Stimulated activated CD8-positive, alpha-beta memory T cell treated with anti-CD3 and anti-CD28 coated beads, Interleukin-15, amount 100 ng/mL, for 48 hours (primary cell): ENCODE measurements at places on chromosomes 2 and 18.

GRCh38 chr2:102279391-102279735, 32.0 kb upstream of the IL1RL1 start:
- DNase-seq: no peak

DNA sequence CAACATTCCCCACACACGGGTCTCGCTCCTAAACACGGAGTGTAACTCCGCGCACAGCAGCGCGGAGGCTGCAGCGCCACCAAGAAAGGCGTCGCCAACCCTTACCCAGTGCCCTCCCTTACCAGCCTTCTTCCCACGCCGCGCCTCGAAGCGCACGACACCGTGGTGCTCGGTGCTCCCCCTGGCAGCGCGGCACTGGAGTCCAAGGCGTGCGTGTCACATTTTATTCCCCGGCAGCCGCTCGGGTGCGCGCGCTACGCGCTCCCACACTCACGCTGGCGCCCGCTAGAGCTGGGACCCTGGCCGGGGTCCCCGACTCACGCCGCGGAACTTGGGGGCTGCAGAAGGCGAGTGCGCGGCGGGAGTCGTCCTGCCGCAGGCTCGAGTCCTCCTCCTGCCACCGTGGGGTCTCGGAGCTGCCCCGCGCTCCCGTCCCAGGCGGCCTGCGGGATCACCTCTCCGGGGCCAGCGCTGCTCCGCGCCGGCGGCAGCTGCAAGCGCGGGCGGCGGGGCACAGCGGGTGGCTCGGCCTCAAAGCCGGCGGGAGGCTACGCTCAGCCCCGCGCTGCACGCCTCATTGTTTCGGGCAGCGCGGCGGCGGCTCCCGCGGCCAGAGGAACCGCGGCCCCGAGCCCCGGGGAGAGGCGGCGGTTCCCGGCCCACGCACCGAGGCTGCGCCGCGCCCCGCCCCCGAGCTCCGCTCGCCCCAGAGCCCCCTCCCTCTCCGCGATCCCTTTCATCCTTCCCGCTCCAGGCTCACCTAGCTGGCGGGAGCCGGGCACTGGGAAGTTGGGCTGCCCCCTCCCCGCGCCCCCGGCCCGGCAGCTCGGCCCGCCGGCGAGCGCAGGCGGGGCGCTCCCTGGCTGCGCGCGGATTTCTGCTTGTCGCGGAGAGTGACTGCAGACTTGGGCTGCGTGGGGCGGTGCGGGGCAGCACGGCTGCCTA, at the start of gene ST6GAL2:
TSS of gene ST6GAL2 (minus strand) at position 197 of the 945 bp plus-strand sequence. CDS start 42,190 bp downstream, outside the sequence.
- no peak for DNase-seq

DNA sequence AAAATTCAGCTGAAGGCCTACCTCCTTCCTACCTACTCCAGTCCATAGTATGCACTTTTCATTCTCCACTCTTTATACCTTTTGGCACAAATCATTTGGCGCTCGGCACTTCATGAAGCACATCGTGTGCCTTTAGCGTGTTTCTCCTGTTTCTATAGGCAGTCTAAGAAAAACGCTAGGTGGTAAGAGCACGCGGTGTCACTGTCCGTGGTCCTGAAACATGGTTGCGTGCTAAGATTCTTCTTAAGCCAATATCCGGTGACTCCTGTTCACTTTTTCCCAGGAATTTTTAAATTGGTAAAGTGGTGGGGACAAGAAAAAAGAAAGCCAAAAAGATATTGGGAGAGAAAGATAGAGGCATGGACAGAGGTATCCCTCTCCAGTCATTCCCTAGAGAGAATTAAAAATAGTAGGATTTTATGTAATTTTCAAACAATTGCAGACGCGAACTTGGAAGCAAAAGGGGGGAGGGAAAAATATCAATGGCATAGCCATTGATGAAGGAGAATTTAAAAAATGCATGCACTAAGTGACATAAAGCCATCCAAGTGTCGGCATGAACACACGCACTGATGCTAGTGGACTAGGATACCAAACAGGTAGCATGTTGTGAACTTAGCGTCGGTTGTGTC, 1.4 kb upstream of the CTNNA2 start:
- DNase-seq: no peak

DNA sequence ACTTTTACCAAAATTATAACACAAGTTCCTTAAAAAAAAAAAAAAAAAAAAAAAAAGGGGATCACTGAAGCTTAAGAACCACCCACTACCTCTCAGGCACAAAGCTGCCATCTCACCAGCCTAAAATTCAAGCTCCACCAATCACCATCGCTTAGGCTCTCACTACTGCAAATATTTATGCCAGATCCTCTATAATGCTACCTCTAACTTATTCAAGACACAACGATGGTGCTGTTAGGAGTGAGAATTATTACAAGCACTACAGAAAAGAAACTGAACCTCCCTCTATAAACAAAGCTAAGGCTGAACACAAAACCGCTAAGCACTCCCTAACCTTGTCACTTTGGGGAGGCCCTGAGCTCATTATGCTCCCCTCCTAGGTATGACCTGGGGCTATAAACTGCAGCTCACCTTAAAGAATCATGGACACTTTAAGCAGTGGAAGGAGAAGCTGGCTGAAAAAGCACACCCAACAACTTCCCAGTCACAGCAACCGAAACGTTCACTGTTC, 3.6 kb downstream of the FZD5 start:
- no peak for DNase-seq

DNA sequence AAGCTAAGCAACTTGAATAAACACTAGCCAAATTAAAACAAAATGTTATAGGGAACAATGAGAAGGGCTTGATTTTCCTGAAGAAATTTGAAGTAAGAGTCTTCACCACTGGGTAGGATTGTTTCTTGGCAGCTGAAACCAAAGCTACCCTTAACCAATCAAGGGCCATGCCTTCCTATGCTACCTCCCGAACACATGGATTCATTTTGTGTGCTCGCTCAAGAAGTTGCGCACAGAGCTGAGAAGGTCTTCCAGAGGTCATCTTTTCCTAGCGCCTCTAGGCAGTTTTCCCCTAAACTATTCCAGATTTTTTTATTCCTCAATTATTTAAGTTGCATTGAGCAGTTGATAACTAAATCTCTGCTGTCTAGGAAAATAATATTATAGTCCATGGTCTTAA, 264.6 kb downstream of the RBM43 start:
- DNase-seq: no peak

DNA sequence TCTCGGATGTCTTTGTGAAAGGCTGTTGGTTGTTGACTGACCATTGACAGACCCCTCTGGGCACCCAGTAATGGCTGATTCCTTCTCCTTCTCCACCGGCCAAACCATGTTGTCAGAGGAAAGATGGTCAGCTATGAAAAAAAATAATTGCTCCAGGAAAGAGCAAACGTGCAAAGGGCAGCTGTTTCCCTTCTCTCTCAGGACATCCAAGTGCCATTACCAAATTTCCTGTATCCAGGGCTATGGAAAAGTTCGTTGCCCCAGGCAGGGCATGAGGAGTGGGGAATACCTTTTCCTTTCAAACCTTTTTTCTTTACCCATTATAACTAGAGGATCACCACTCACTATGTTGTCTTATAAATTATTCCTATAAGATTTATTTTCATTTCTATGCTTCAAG, 321.5 kb upstream of the HNRNPA3 start:
- no peak for DNase-seq

- DNase-seq: no peak
These were observed 1103.9 kb upstream of the KLHL29 start for GRCh38 chr2:22281033-22281432.

- no peak for DNase-seq
These were observed 65.3 kb upstream of the FOXI3 start for GRCh38 chr2:88517759-88518201.

DNA sequence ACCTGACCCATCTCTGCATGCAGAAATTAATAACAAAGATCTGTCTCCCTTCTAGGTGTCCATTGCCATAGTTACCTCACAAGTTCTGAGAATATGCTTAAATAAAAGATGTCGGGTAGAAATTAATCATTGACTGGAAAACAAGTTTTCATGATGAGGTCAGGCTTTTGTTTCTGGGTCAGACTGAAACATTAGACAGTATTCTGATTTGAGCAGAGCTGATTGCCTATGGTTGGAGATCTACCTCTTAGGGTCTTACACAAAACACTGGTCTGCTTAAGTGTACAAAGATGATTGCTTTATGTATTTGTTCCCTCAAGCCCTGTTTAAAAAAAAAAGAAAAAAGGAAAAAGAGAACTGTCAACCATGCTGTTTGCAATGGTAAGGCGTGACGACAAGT, 956.4 kb downstream of the CPS1 start:
- DNase-seq: no peak

DNA sequence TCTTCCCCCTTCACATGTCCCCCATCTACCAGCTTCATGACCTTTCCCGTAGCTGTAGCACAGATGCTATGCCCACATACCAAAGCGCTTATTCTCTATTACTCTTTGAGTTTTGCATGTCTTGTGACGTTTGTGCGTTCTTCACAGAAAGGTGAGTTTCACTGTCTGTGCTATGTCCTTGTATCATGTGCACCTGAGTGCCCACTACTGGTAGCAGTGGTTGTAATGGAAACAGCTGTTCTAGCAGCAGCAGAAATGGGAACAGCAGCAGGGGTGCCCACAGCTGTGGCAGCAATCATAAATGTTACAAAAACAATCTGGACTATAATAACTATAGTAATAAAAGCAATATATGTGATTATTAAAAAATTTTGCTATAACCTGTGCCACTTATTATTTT, 127.1 kb downstream of the STK39 start:
- DNase-seq: no peak

GRCh38 chr2:76341439-76341838, 630.7 kb upstream of the GCFC2 start:
- DNase-seq: no peak

- no peak for DNase-seq
These were observed 9.9 kb downstream of the GRP start for GRCh38 chr18:59229701-59230443.

DNA sequence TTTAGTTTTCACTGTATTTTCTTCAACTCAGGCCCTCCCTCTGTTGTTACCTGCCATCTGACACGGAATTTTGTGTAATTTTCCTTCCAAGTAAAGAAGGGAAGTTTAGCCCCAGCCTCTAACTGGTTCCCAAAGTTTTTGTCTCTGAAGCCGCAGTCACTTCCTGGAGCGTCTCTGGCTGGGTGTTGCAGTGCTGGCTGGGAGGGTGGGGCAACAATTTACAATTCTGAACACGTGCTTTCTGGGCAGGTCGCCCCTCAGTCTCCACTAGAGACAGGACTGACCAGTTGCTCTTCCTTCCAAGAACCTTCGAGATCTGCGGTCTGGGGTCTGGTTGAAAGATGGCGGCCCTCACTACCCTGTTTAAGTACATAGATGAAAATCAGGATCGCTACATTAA, 3.5 kb downstream of the CNDP2 start:
- no peak for DNase-seq

- no peak for DNase-seq
These were observed 4.3 kb downstream of the SMYD5 start for GRCh38 chr2:73218298-73218697.

DNA sequence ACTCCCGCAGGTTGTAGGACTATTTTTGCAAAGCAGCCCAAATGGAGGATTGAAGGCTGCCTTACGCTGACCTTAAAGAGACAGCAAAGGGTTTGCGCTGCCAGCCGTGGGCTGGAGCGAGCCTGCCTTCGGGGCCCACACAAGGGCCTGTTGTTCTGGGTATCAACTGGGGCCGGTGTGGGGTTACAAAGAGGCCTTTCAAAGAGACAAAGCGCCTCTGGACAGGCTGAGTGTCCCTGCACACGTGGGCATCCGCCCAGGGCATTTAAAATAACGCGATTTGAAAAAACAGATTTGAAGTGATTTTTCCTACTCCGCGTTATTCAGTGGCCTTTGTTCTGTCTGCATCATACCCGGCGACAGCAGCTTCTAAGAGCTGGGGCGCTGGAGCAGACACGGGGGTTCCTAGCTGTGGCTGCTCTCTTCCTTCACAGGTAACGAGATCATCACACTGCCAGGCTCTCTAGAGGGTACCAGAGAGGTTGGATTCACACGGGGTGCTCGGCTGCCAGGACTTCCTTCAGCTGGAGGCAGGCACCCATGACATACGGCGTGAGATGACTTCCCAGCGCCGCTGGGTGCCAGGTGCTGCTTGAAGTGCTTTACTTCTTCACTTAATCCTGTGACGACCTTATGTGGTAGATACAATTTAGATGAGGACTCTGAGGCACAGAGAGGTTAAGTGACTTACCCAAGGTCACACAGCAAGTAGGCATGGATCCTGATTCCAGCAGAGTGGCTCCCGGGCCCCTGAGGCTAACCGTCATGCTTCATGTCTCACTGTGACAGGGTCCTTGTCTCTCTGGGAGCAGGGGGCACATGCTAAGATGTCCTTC, 32.2 kb downstream of the MAL start:
- no peak for DNase-seq

DNA sequence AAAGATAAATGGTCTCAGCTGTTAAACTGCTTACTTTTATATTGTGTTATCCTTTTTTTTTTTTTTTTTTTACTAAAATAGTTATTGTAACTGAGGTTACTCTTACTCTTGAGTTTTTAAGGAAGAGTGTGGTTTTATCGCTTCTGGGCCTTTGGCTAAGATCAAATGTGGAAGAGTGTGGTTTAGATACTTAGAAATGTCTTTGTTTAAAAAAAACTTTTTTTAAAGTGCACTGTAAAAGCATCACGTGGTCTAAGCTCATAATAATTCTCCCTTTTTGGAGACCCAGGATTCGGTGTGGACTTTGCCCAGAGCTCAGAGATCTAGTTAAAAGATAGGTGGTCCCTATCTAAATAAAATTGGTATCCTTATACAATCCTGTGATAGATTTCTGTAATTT, 11.9 kb upstream of the OXER1 start:
- no peak for DNase-seq

DNA sequence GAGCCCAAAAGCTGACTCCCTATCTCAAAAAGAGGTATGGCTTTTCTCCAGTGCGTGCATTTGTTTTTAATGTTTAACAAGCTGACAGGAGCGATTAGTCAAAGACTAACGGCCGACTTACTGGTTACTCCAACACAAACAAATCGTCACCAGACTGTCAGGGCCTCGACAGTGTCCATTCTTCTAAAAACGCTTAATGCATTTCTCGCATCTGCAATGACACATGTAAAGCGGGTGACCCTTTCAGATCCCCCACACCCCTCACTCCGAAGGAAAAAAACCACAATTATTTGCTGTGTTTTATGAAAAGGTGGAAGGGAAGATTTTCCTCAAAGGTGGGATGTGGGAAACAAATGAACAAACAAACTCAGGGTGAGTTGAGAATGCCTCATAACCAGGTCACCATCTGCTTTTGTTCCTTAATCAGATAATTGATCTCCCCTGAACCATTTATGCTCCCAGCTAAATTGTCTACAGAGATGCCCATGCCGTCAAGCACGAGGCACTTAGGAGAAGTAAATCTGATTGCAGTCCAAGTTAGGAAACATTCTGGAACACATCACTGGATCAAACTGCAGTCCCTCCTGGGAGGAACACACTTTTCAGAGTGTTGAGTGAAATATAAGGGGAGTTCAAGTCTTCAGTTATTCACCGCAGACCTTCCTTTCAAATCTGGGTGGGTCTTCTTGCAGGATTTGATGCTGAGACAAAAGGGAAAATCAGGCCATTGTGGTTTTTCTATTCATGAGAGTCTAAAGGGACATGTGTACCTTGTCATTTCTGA, 340.8 kb downstream of the CMPK2 start:
- DNase-seq: no peak

- DNase-seq: no peak
These were observed 2.4 kb downstream of the MAP4K4 start for GRCh38 chr2:101699755-101700461.

GRCh38 chr18:13716916-13717315, 9.4 kb downstream of the FAM210A start:
- no peak for DNase-seq
